Lung (tissue), 17 donors: ENCODE measurements at places on chromosomes 6 and 20.
A peak's percentile ranks its signal among the peaks of the same experiment; 100 is the strongest.

DNA sequence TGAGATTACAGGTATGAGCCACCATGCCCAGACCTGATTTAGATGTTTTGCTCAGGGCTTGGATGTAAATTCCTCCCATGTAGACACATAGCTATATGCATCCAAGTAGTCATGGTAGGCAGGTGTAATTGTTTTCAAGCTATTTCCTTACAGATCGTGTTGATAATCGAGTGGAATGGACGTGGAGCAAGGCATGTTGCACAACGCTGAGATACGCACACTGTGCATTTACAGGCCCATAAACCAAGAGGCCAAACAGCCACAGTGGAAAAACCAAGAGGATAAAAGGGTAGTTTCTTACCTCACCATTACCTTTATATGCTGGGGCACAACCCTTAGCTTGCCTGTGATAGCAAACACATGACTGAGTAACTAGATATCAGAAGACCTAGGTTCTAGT is 51.0 kb upstream of the ADGRF1 start:
- DNase-seq = no peak

DNA sequence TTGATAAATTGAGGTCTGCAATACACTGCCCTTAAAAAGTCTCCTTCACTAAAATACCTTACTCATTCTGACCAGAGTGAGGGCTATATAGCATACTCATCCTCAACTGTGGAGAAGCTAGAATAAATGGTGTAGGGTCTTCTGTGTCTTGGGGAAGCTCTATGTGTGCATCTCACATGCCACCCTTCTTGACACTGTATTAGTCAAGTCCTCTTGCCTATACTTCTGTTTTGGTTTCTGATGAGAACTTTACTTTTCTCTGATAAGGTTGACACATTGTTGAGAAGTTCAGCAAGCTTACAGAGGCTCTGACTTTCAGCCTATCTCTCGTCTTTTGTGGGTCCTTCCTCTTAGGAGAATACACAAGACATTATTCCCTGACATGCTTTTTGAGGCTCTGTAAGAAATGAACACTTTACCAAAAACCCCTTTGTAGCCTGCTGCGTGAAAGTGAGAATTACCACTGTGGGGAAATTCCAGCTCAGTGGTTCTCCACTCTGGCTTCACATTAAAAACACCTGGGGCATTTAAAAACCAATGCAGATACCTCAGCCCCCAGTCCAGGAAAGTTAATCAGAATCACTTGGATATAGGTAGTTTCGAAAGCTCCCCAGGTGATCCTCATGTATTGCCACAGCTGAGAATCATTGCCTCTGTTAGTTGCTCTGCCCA is 372.1 kb upstream of the HS3ST5 start:
- no peak for DNase-seq

DNA sequence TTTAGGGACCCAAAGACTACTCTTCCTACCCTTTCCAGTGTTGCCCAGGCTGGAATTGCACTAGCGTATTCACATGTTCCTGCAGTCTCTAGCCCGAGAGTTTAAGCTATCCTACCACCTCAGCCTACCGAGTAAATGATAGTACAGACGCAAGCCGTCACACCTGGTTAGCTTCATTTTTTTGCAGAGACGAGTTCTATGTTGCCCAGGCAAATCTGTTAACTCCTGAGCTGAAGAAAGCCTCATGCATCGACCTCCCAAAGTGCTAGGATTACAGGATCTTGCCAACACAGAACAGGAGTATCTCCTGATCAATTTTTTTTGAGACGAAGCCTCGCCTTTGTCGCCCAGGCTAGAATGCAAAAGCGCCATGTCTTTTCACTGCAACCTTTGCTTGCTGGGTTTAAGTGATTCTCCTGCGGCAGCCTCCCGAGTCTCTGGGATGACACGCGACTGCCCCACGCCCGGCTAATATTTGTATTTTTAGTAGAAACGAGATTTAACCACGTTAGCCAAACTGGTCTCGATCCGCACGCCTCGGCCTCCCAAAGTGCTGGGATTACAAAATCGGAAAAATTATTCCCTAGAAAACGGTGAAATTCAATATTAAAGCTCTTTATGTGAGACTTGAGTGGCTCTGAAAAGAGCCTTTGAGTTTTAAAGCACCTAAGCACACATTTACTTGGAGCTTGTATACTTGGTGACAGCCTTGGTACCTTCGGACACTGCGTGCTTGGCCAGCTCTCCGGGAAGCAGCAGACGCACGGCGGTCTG is 128.5 kb downstream of the HFE start:
- peak; percentile 80 for DNase-seq

- no peak for DNase-seq
Measured at GRCh38 chr20:51085769-51086168, 62.9 kb upstream of the KCNG1 start.
